Central memory CD8-positive, alpha-beta T cell (primary cell): ENCODE measurements at places on chromosomes 16 and 17.

DNA sequence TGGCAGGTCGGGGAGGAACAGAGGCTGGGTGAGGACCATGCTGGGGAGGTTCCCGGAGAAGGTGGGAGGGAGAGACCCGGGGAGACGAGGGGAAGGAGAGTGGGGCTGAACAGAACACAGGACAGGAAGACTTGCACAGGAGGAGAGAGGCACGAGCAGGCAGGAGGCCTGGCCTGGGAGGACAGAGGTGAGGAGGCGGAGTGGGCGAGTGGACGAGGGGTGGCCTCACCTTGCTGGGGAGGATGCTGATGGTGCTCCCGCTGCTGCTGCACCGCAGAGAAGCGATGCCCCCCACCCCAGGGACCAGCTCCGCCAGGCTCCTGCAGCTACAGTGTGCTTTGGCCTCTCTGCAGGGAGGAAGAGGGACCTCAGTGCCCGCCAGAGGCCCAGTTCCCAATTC is 34.5 kb downstream of the TMEM204 start:
- DNase-seq = no peak

GRCh38 chr17:5711344-5711743 is 127.0 kb upstream of the NLRP1 start:
- no peak for DNase-seq

DNA sequence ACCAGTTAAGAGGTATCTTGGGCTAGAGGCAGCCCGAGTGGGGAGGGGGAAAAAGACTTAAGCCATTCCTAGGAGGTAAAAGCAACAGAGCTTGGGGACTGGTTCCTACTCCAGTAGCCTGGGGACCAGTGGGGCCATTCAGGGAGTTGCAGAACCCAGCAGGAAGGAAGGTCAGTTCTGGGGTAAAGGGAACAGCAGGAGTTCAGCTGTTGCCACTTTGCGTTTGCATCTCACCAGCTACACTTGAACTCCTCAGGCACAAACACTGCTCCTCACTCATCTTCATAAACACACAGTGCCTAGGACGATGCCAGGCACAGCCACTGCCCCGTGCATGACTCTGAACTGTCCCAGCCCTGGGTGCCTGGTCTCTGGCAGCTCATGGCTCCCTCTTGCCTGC is 4.0 kb downstream of the HAP1 start:
- DNase-seq = no peak

DNA sequence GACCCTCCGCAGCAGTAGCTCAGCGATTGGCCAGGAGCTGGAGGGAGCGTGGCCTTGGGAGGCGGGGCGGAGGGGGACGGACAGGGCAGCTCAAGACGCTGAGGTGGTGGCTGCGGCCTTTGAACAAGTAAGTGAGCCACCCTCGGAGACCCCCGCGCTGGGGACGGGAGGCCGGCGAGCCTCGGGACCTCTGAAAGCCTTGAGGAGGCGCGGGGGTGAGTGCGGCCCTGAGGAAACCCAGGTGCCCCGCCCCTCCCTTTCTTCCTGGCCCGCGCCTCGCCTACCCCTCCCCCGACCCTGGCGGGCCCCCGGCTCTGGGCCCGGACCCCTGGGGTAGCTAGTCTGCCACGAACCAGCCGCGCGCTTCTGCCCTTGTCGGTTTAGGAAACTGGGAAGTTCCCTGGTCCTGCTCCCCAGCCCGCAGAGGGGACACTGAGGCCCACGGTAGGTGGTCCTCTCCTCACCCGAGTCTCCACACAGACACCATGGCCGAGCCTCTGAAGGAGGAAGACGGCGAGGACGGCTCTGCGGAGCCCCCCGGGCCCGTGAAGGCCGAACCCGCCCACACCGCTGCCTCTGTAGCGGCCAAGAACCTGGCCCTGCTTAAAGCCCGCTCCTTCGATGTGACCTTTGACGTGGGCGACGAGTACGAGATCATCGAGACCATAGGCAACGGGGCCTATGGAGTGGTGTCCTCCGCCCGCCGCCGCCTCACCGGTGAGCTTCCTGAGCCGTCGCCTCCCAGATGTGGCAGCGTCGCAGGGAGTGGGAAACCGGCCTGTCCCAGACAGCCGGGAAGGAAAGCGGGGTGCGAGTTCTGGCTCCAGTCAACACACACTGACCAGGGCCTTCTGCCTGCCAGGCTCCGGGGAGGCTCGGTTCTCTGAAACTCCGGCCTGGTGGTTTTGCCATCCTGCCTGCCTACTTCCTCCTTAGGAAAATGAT is at the start of gene MAPK7:
Gene MAPK7 (plus strand): TSS at position 83 of the 945 bp plus-strand sequence. CDS start 403 bp downstream, at position 486.
- DNase-seq = no peak

- DNase-seq = no peak
Measured at GRCh38 chr16:66578651-66579531, at the start of gene CMTM2. CMTM2 (plus strand) TSS chr16:66579463; CDS start chr16:66579608, 145 bp downstream.

- DNase-seq = no peak
Measured at GRCh38 chr16:65991149-65991701, 375.3 kb upstream of the CDH5 start.

DNA sequence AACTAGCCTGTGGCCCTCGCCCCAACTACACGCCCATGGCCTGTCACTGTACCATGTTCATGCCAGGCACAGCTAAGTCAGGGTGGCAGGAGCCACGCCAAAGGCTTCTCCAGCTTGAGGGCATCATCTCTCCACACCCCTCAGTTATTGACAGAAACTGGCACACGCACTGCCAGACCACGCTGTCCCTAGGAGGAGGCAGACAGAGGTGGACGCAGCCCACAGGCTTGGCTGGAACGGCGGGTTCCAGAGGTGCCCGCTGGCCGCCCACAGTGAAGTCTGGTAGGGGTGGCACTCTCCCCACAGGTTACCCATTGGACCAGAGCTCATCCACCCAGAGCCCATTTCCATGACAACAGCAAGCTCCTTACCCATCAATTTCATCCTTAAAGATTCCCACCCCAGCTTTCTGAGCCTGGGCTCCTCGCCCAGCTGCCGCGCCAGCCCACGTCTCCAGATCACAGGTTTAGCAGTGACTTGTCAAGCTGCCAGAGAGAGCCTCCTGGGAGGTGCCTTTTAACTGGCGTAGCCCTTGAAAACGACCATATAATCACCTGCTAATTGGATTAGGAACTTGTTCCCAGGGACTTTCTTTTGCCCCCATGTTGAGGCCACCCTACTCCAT is 27.9 kb downstream of the RPRML start:
- no peak for DNase-seq

DNA sequence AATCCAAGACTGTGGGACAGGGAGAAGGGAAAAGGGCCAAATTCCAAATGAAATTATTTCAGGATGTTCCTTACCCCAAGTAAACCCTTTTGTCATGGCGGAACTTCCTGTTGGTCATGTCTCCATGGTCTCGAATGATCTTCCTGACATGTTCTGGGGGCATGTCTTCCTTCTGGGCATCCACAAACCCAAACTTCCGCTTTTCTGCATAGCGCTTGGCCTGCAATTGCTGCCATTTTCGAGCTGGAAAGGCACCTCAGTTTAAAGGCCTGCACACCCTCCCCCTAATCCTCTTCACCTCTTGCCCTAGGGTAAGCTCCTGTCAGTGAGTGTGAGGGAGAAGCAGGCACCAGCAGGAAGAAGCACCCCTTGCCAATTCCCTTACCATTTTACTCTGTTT is 1.2 kb downstream of the PRPF8 start:
- DNase-seq = no peak

GRCh38 chr16:72357910-72358309 is 186.0 kb upstream of the PMFBP1 start:
- no peak for DNase-seq

GRCh38 chr17:12830777-12831247 is 41.5 kb downstream of the ARHGAP44 start:
- DNase-seq = no peak

- no peak for DNase-seq
Measured at GRCh38 chr17:67515490-67516083, 138.5 kb downstream of the PITPNC1 start.

GRCh38 chr16:17246974-17247732 is 223.6 kb downstream of the XYLT1 start:
- DNase-seq = no peak

DNA sequence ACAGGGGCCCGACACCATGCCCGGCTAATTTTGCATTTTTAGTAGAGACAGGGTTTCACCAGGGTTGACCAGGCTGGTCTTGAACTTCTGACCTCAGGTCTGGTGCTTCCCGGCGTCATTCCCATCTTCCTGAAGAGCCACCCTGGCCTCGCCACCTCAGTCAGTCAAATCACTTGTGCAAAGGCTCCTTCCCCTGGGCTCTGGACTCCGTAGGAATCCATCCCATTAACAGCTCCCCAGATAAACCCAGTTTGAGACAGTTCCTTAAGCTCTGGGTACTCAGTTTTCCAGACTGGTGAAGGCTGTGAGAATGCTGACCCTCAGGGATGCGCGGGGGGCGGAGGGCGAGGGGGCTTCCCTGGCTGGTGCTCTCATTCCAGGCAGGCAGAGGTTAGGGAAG is 39.5 kb downstream of the MRM1 start:
- no peak for DNase-seq

GRCh38 chr17:32927724-32928585 is at the start of gene TMEM98:
TMEM98 (plus strand) TSS chr17:32928153; CDS start chr17:32931529, 3,376 bp downstream.
- DNase-seq = no peak

DNA sequence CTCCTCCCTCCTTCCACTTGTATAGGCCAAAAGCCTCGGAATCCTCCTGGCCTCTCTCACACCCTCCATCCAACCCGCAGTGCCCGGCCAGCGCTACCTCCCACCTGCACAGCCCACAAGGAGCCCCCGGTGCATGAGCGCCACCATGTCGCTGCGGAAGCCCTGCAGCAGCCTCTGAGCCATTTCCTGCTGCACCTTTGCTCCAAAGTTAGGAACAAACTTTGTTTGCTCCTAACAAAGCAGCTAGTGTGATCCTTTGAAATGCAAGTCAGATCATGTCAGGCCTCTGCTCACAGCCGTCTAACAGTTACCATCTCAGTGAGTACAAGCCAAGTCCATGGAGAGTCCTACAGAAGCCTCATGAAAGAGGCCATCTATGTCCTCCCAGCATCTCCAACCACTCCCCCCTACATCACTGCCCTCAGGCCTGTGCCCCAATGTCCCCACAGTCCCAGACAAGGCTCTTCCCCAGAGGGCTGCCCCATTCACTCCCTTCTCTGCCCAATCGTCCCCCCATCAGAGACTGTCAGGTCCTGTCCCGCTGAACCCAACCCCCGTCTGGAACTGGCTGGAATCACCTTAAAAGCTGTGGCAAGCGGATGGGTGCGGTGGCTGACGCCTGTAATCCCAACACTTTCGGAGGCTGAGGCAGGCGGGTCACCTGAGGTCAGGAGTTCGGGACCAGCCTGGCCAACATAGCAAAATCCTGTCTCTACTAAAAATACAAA is 7.5 kb downstream of the DCAKD start:
- DNase-seq = no peak

GRCh38 chr16:46621934-46622676 is 926 bp upstream of the SHCBP1 start:
- DNase-seq = no peak

DNA sequence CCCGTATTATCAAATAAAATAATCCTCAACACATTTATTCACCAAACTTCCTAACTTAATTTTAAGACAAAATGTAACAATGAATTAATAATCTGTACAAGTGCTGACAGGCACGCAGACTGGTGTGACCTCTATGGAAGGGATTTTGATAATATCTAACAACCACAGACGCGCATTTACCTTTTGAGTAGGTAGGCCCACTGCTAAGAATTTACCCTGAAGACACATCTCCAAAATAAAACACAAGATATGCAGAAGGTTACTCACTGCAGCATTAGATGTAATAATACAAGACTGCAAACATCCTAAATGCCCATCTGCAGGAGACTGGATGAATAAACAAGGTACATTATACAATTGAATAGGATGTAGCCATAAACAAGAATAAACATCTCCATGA is 22.7 kb upstream of the CMTM4 start:
- no peak for DNase-seq

GRCh38 chr17:39808409-39808997 is 55.6 kb downstream of the IKZF3 start:
- DNase-seq = no peak

- DNase-seq = no peak
Measured at GRCh38 chr17:12789075-12789480, 220 bp upstream of the ARHGAP44 start.

DNA sequence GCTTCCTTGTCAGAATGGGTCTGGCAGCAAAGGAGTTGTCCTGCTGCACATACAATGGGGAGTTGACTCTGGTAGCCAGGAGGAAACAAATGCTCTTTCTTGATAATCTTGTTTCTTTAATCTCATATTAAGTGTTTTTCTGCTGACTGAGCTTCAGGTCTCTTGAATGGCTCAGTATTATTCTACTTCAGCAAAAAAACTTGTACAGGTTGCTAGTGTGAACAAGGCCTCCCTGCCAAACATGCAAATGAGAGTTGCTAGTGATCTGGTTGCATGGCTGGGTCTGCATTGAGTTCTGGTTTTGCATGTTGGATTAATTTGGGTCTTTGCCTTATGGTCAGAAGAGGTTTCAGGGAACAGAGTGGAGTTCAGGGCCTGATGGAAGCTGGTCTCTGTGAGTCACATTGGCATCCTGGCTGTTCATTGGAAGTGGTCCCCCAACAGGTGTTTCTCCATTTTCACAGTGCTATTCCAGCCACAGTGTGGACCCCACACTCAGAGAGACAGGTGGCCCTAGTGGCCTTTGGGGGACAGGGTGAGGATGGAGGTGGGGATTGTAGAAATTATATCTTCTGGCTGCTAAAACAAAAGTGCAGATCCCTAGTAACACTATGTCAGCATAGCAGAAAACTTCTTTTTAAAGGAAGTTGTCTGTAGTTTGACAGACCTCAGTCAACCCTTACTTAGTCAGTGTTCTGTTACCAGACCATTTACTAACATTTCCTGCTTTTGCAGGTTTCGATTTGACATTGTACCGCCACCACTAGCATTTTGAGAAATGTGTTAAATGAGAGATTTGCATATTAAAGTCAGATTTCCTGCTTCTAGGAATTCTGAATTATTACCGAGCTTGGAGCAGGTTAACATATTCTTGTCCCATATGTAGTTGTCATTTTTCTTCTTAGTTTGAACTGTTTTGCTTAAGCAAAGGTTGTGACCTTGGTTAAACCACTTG is 47.1 kb downstream of the EPN2 start:
- no peak for DNase-seq

DNA sequence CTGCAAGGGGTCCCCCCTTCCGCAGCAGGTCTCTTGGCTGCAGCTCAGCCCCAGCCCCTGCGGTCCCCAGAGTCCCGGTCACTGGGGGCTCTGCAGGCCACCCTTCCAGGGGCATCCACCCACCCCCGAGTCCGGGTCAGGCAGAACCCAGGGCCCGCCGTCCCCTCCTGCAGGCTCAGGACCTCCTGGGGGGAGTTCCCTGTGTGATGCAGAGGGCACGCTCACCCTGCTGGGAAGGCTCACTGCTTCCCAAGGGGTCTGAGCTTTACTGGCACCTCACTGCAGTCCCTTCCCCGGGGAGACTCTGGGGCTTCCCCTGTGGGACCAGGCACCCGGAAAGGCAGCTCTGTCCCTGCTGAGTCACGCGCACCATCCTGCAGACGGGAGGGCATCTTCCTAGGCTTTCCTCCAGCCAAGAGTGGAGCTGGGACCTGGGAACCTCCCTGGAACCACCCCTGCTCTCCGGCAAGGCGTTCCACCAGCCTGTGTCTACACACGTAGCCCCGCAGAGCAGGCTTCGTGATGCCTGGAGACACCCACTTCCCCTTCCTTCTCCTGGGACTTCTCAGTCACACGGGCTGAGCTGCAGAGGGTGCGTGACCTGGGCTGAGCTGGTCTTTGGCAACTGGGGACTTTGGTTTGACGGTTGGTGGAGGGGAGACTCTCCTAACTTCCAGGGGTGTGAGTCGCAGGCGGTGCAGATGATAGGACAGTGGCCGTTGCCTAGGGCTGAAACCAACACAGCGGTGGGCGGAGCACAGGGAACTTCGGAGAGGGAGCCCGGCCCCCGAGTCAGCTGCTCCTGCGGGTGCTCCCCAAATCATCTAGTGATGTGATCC is 23.4 kb downstream of the SLC25A10 start:
- DNase-seq = no peak

- DNase-seq = no peak
Measured at GRCh38 chr17:83196024-83196365, 116.6 kb downstream of the METRNL start.
